ENCODE measurements at places on chromosomes 12 and 14. TPM values are rescaled to one million over a fixed set of nuclear protein-coding genes. Genes with fewer than 3 reads are reported as not detected.

The ETFBKMT gene
- 1.9 TPM for total RNA-seq

- H3K4me3 ChIP-seq, result no peak overlapping the region
- no peak overlapping the region for H3K27ac ChIP-seq
- H3K36me3 ChIP-seq, result no peaks in the 10 kb centered on the region
- DNase-seq, result no peak
- no peaks in the 10 kb centered on the region for H3K4me1 ChIP-seq
- H3K27me3 ChIP-seq, result peaks cover 32% of the 10 kb centered on the region
These were observed 59.9 kb upstream of the FBRSL1 start for GRCh38 chr12:132429946-132430643.

- H3K4me3 ChIP-seq, result no peak overlapping the region
- peaks cover 9% of the 10 kb centered on the region for H3K4me1 ChIP-seq
- H3K36me3 ChIP-seq, result no peaks in the 10 kb centered on the region
- no peak overlapping the region for H3K27ac ChIP-seq
- peaks cover 15% of the 10 kb centered on the region for H3K27me3 ChIP-seq
These were observed 48.3 kb upstream of the CCDC63 start for GRCh38 chr12:110798461-110798860.

The MMP19 gene
- 23.3 TPM for total RNA-seq

The KCNA5 gene
- not detected for total RNA-seq
